Lower leg skin (tissue), 4 donors: ENCODE measurements at places on chromosomes 16 and 17.

DNA sequence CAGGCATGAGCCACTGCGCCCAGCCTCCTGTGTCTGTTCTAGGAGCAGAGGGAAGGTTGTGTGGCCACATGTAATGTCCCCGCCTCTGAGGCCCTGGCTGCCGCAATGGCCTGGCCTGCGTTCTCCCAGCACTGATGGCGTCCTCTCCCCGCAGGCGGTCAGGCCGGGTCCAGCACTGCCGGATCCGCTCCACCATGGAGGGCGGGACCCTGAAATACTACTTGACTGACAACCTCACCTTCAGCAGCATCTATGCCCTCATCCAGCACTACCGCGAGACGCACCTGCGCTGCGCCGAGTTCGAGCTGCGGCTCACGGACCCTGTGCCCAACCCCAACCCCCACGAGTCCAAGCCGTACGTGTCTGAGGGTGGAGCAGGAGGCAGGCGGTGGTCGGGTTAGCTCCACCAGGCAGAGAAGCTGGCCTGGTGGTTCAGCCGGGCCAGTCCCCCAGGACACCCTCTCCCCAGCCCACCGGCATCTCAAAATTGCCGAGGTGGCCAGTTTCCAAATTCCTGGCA lies 100.8 kb downstream of the SDR42E1 start:
- DNase-seq, result no peak

GRCh38 chr17:28950017-28950751 lies 1.1 kb downstream of the PHF12 start:
- peak; percentile 92 for DNase-seq

DNA sequence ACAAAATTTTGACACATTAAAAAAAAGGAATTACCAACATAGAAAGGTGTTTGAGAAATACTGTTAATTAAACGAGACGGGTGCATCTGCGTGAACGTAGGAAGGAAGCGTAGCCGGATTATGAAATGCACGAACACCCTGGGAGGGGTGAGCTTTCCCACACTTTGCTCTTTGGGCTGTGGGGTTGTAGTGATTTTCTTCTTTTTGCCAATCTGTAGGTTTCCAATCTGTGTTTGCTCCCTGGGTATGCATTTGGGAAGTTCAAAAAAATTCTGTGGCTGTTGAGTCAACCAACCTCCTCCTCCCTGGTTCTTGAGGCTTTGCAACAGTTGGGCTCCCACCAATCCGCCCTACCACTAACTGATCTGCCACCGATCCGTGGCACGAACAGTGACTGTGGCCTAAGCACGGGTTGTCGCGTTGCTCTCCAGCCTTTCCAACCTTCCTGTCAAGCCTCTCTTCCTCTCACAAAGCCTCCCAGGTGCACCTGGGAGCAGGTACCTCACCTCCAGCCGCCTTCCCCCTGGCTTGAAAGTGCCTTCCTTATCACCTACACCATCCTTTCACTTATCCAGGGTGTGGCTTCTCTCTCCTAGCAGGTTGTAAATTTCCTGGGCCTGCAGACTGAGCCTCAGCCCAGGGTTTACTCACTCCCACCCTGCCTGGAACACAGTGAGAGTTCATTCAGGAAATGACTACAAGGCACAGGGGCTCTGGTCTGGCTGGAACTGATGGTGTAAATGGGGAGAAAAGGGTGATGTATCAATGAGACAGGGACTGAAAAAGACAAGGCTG lies 16.6 kb downstream of the RTN4RL1 start:
- no peak for DNase-seq

- DNase-seq, result no peak
Measured at GRCh38 chr17:61230972-61231820, 168.4 kb upstream of the TBX2 start.

DNA sequence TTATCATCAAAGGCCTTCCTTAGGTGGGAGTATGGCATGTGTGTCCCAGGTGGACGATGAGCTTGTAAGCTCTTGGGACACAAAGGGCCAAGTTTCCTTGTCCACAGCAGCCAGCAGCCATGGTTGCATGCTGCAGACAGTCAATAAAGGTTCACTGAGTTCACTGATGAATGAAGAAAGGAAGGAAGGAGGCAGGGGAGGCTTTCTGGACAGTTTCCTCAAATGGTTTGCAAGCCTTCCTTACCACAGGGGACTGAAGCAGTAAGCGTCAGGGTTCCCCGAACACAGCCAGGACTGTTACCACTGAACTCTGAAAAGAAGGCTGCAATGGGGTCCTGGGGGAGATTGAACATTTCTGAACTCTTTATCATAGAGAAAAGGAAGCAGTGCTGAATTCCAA lies 111.1 kb downstream of the GAS7 start:
- DNase-seq, result peak; percentile 66

- no peak for DNase-seq
Measured at GRCh38 chr16:84735849-84736586, 36.2 kb downstream of the USP10 start.

DNA sequence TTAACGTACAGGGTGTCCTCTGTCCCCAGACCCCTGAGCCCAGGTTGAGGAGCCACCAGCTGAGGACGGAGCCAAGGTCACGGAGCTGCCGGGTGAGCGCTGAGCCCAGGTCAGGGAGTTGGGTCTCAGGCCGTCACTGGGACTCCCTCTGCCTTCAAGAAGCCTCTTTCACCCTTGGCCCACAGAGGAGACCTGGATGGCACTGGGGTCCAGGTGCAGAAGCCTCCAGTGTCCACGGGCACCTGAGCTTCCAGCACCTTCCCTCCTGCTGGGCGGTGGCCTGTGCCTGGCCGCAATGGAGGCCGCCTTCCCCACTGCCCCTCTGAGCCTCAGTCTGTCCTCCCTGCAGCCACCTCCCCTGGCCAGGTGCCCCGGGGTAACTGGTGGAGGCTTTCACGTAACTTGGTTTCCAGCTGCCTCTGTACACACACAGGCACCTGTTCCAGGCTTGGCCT lies 31.6 kb upstream of the CDH15 start:
- no peak for DNase-seq

DNA sequence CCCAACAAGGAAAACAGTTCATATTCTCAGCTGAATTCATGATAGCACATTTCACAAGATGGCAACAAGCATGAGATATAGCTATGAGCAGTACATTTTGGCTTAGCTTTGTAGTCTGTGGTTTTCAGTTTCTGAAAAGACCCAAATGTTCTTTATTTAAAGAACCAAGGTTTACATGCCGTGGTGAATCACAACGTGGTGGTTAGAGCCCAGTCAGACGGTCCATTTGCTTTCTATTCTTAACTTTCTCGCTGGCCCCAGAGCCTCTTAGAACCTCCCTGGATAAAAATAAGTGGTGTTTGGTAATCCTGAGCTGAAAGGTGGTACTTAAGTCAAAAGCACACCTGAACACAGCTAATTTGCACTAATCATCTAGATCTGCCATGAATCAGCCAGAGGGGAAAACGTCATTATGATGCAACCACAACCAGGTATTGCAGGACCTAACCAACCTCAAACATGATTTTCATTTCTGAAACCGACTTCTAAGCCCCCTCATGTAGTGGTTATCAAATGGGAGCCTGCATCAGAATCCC lies 18.6 kb upstream of the HAPSTR1 start:
- no peak for DNase-seq

DNA sequence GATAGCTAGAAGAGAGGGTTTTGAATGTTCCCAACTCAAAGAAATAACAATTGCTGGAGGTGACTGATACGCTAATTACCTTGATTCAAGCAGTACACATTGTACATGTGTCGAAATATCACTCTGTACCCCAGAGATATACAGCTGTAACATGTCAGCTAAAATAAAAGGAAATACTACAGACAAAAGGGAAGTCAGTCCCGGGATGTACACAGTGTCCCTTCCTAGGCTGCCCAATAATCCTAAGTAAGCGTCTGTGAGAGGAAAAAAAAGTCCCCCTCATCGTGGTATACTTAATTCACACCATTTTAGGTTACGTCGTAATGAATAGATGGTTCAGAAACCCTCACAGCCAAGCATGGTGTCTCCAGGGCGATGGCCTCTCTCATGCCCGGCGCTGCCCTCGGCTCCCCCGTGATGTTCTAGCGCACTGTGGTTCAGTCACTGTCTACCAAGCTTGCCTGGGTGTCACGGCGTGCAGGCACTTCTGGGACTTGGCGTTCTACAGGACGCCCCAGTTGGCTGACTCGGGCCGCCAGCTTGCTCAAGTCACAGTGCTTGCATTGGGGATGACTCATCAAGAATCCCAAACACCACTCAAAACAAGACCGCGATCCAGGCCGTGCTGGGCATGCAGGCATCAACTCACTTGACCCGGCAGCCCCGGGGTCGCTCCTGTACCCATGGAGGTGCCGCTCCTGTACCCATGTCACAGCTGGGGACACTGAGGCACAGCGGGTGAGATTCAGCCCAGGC lies 27.6 kb downstream of the CCDC40 start:
- peak; percentile 90 for DNase-seq

DNA sequence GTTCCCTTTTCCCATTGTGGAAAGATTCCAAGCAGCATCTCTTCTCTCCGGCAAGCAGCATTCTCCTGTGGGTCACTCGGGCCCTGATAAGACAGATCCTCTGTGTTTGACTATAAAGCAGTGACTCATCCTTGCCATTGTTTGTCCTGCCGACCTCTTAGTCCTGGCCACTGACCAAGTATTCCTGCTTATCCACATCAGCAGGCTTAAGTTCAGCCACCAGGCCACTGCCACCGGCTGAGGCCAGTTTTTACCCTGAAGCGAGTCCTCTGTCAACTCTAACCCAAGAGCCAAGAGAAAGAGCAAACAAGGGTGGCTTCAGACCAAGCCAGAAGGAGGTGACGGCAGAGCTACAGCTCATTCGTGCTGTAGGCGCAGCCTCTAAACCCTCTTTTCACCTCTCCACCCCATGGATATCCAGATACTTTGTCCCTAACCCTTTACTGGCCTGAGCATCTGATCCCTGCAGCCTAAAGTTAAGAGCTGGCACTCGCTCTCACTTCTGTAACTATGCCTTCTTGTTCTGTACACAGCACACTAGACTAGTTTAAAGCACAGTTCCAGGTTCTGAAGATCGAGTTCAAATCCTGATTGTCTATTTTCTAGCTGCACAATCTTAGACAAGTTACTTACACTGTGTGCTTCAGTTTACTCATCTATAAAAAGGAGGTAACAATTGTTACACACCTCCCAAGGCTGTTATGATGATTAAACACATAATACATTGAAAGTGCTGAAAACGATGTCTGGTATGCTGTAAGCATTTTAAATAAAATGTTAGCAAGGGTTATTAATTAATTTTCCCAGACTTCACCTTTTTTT lies 31.0 kb downstream of the SOX9 start:
- peak; percentile 24 for DNase-seq

GRCh38 chr16:14405611-14406537 lies 224.2 kb downstream of the PARN start:
- peak; percentile 87 for DNase-seq

DNA sequence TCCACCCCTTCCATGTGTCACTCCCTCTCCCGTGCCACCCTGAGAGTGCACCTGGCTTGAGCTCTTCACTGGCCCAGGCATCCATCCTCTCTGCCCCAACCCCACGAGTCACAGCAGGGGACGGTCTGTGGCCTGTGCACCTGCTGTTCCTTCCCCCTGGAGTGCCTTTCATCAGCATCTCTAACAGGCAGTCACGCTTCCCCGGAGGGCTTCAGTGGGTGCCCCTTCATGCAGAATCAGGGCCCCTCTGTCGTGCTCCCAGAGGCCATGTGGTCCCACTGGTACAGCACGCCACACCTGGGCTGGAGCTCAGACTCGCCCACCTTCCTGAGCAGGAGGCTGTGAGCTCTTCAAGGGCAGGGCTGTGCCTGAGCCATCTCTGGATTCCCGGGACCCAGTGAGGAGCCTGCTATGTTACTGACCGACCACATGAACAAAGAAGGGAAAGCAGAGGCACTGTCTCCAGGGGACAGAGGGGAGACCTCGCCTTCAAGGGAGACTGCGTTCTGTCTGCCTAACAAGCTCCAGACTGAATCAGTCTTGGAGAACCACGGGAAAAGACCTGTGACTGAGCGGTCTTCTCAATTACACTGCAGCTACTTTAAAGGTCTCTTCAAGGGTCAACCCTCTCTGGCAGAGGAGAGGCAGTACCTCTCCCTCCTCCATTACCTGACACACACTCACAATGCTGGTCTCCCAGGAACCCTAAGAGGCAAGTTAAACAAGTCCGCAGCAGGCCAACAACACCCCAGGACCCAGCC lies 78.8 kb upstream of the DOC2B start:
- peak; percentile 73 for DNase-seq

GRCh38 chr16:48361012-48361411 lies 24.2 kb downstream of the SIAH1 start:
- DNase-seq, result no peak

DNA sequence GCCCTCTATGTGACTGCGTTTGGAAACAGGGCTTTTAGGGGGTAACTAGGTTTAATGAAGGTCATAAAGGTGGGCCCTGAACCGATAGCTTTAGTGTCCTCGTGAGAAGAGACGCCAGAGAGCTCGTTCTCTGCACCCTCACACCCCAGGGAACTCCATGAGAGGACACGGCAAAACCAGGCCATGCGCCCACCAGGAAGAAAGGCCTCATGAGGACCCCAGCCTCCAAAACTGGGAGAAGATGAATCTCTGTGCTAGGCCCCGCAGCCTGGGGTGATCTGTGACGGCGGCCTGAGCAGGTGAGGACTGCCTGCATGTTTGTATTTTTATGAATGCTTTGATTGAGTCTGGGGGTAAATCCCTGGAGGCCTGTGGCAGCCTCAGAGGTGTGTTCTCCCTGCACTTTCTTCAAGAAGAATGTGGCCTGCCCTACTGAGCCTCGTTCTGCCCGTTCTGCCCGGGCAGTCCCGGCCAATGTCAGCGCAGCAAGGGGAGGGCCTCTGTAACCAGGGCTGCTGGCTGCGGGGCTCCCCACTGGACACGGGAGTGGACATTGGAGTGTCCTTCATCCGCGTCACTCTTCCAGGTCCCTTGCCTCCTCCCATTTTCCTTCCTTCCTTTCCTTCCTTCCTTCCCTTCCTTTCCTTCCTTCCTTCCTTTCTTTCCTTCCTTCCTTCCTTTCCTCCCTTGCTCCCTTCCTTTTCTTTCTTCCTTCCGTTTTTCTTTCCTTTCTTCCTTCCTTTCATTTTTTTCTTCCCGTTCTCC lies 6.8 kb upstream of the RNF213 start:
- no peak for DNase-seq

DNA sequence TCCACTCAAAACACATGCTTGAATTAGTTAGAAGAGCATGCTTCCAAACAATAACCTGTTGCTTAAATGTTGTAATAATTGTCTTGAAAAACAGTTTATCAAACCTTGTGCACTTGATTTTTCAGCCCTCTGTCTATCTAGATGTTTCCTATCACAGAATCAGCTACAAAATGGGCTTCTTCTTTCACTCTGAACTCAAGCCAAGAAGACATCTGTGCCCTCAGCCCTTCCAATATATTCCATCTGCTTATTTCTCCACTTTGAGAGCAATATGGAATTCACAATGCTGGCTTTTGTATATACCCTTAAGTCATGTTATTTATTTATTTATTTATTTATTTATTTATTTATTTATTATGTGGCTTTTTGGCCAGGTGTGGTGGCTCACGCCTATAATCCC lies 234.2 kb downstream of the TOX3 start:
- no peak for DNase-seq
